ENCODE measurements at places on chromosomes 13 and 19.

GRCh38 chr13:50936679-50937078 lies 27.1 kb downstream of the RNASEH2B start:
- no peak for DNase-seq

- DNase-seq = no peak
These were observed 3.2 kb upstream of the ZNF154 start for GRCh38 chr19:57712222-57712621.

DNA sequence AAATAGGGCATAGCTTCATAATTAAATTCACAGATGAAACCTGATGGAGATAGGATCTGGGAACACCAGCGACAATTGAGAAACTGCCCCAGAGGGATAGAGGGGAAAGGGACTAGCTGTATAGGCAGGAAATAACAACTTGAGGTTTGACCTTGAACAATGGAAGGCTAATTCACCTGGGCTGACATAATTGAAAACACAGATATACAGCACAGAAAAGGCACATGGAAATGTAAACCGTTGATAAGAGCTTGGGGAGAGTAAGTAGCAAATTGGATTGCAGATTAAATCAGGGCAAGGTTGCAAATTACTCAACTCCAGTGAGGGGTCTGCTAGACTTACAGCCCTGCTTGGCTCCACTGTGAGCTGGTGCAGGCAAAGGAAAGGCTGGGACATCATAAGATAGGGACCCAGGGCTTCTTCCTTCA lies 246.7 kb downstream of the DLEU7 start:
- no peak for DNase-seq

DNA sequence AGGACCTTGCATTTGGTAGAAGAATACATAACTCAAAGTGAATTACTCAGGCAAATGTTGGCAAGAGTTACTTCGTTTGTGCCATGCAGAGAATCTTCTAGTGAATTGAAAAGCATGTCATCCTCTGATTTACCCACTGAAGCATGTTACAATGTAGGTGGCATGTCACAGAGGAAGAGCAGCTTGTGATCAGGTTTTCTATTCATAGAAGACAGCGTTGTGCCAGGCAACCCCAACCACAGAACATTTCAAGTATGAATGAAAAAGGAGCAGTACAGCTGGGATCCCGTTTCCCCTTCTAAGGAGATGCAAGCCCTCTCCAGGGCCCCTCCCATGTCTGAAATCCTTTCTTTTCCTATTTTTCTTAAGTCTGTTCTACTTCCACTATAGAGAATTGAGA lies 6.0 kb upstream of the KATNAL1 start:
- no peak for DNase-seq

- DNase-seq = no peak
These were observed 3.0 kb downstream of the SMARCA4 start for GRCh38 chr19:10963865-10964264.

DNA sequence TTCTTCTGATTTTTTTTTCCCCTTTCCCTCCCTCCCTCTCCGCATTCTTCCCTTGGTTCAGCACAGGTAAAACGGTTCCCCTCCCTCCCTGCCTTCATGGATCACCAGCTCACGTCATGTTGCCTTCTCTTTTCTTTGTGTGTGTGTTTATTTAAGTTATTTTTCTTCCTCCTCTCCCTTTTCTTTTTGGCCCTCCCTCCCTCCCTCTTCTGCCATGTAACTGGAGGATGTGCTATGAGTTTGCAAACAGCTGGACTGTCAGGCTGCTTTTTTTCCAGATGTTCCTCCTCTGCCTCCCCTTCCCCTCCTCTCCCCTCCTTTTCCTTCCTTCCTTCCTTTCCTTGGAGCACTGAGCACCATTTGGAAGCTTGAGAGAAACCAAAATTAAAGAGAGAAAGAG lies 2.0 kb downstream of the LENG9 start:
- no peak for DNase-seq

- no peak for DNase-seq
These were observed 12.7 kb downstream of the KLHL26 start for GRCh38 chr19:18649371-18650020.

- no peak for DNase-seq
These were observed 1221.7 kb upstream of the SPRY2 start for GRCh38 chr13:81562598-81562997.

DNA sequence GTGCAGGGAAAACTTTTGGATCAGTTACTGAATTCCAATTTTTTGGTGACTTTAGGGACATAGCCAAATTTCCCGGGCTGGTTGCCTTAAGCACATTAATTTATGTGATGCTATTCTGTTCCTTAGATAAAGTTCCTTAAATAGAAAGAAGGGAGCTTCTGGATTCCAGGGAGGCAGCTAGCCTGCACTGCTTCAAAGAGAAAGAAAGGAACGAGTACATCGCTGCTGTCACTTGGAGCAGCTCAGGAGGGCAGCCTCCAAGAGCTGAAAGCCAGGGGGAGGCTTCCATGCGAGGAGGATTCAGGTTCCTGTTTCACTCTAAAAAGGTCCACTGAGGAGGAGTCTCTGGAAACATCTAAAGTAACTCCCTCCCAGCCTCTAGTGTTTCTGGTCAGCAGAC lies 55.7 kb downstream of the FAM124A start:
- DNase-seq = no peak

- no peak for DNase-seq
These were observed 11.9 kb upstream of the TPM4 start for GRCh38 chr19:16064209-16064889.

- DNase-seq = no peak
These were observed at the start of gene ZNF580 for GRCh38 chr19:55640577-55641425. Gene ZNF580 (plus strand): TSS chr19:55641002. CDS start chr19:55642509, 1,507 bp downstream.

Measured in putamen (tissue), 1 donor.